ENCODE measurements at places on chromosomes 7 and 10.

GRCh38 chr7:18191341-18191740 is 163.7 kb upstream of the PRPS1L1 start:
- no peak for DNase-seq

- no peak for DNase-seq
Observed at GRCh38 chr7:74398426-74398825, 55.3 kb upstream of the GTF2IRD1 start.

GRCh38 chr7:16562456-16563220 is 36.0 kb downstream of the LRRC72 start:
- no peak for DNase-seq

DNA sequence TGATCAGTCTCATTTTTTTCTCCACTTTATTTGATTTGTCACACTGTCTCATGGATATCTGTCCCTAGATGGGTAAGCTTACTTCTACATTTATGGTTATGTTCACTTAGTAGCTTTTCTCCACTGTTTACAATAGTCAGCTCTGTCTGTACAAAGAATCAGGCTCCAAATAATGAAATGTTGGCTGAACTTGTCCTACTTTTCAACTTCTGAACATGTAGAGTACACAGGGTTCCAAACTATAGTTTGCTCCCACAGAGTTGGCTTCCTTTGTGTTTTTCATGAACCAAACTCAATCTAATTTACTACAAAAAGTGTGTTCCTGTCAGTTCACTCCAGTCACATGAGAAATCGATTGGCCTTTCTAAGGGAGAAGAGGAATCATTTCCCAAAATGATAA is 175.0 kb downstream of the CCDC71L start:
- DNase-seq: no peak

- DNase-seq: no peak
Observed at GRCh38 chr10:31426401-31426800, 107.4 kb downstream of the ZEB1 start.

DNA sequence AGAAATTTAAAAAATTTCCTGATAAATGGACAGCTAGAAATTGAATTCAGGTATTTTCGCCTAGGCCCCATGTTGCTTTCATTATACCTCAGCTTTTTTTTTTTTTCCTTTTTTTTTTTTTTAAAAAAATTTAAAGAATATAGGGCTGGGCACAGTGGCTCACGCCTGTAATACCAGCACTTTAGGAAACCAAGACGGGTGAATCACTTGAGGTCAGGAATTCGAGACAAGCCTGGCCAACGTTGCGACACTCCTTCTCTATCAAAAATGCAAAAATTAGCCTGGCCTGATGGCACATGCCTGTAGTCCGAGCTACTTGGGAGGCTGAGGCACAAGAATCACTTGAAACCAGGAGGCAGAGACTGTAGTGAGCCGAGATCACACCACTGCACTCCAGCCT is 334.0 kb downstream of the SORCS1 start:
- DNase-seq: no peak

DNA sequence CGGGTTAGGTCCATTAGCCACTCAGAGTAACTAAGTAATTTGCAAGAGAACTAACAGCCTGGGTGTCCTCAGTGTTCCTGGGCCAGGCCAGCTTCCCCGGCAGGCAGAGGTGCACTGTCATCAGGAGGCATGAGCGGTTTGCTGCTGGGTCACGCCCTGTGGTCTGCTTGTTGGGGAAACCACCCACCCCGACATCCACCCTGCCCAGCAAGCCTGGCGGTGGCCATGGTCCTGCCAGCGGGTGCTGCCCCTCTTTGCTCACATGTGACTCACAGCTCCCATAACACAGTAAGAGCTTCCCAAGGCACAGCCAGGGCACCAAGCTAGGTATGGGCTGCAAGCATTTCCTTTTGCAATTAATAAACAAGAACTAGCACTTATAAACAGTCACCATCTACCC is 75.9 kb downstream of the RGS10 start:
- no peak for DNase-seq

- no peak for DNase-seq
Observed at GRCh38 chr7:41816111-41816510, 113.2 kb upstream of the INHBA start.

GRCh38 chr10:122703483-122704448 is 4.1 kb upstream of the C10orf120 start:
- peak; percentile 26 for DNase-seq

- no peak for DNase-seq
Observed at GRCh38 chr7:93972029-93972725, 32.0 kb downstream of the BET1 start.

- no peak for DNase-seq
Observed at GRCh38 chr7:132575419-132575981, 770 bp downstream of the PLXNA4 start.

DNA sequence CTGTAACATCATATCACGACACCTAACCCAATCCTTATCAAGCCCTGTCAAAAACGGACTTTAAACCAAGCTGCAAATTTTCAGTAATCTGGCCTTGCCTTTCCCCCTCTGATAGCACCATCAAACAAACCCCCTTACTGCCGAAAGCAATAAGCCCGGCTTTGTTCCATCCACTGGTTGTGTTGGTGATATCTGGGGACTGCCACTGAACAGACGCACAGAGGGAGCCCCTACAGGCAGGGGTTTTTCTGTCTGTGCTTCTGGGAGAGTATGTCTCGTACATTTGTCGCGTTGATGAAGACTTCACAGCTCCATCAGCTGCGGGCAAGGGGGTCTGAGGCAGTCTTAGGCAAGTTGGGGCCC is 550 bp upstream of the PLAU start:
- DNase-seq: no peak

DNA sequence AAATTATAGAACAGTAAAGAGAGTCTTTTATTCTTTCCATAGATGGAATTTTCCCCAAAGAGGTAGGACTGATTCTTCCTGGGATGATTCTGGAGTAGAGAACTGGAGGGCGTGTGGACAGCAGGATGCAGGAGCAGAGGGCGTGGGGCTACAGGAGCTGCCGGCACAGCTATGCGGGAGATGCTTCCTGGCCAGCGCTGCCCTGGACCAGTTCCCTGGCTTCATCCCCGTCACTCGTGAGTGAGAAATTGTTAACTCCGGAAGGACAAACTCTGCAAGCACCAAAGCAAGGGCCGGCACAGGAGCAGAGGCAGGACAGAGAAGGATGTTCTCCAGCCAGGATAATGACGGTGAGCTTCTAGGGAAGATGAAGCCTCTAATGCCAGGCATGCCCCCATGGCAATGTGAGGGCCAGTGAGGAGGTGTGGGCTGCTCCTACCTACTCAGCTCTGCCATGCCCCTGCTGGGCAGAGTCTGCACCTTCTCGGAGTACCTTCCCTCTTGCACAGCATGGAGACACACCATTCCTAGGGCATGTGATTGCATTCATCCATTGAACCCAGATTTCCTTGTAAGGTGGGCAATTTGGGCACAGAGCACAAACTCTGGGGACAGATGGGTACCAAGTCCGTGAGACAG is 760.9 kb upstream of the IGFBP3 start:
- DNase-seq: no peak

- DNase-seq: no peak
Observed at GRCh38 chr10:77710081-77710551, 72.5 kb upstream of the KCNMA1 start.

DNA sequence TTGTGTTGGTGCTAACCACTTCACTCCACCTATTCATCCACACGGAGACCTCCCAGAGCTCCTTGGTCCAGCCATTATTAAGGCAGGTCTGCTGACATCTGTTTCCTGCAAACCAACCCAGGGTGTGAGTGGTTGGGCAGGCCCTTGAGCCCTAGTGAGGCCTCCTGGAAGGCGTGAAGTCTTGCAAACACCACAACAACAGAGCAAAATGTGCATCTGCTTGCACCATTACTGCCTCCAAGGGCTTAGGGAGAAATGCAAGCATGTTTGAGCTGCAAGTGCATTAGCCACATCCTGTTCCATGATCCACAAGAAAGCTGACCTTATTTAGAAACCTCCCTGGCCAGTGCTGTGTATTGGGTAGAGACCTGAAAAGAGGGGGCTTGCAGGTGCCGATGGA is 325.5 kb downstream of the GRID1 start:
- DNase-seq: no peak

DNA sequence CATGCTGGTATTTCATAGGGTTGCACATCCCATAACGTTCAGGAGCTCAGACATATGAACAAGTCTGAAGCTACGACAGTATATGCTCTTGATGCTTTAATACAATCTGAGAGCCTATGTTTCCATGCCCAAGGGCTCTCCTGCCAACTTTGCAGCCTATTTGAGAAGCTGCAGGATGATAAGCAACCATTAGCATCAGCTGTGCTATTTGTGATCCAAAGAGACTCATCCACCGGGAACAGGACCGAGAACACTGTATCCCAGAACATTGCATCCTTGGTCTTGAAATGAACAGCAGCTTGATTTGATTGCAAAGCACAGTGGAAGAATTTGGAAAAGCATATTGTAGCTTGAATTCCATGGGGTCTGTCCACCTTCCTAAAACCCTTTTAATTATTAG is 156.2 kb upstream of the PTER start:
- no peak for DNase-seq

DNA sequence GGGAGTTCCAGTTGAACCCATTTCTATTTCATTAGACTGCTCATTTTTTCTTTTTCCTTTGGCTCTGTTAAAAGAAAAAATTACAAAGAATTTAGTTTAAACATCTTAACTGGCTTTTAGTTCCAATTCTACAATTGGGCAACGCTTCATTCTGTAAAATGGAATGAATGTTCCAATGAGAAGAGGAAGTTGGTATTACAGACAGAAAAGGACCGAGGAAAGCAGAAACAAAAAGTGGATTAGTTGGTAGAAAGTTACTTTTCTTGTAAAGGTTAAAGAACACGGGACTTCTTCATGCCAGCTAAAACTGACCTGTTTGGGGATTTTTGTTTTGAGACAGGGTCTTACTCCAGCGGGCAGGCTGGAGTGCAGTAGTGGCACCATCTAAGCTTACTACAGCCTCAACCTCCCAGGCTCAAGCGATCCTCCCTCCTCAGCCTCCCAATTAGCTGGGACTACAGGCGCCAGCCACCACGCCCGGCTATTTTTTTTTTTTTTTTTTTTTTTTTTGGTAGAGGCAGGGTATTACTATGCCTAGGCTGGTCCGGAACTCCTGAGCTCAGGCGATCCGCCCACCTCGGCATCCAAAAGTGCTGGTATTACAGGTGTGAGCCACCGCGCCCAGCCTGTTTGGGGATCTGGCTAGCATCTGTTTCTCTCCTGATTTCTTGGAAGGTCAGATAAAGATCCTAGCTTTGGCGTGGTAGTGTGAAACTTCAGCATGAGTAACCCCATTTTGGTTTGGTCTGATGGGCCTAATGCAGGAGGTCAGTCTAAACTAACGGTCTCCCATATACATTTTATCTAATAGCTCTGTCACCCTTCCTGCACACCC is 1.3 kb upstream of the VDAC2 start:
- DNase-seq: no peak

GRCh38 chr10:60975716-60976115 is 31.7 kb upstream of the RHOBTB1 start:
- DNase-seq: no peak

DNA sequence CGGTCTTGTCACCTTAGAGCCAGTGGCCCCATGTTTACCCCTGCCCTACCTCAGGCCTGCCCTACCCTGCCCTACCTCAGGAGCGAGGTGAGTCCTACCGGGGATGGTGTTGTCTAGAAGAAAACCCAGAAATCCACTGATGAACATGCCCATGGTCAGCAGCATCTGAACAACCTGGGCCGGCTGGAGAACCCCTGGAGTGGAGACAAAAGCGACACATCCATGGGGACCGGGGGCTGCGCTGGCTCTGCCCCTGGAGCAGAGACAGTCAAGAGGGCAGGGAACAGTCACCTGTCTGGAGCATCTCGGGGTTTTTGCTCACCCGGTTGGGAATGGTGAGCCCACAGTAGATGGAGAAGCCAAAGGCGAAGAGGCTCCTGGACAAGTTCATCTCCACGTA is 36.3 kb downstream of the STRA8 start:
- DNase-seq: no peak

- DNase-seq: no peak
Observed at GRCh38 chr7:124497176-124497575, 268.4 kb downstream of the GPR37 start.

DNA sequence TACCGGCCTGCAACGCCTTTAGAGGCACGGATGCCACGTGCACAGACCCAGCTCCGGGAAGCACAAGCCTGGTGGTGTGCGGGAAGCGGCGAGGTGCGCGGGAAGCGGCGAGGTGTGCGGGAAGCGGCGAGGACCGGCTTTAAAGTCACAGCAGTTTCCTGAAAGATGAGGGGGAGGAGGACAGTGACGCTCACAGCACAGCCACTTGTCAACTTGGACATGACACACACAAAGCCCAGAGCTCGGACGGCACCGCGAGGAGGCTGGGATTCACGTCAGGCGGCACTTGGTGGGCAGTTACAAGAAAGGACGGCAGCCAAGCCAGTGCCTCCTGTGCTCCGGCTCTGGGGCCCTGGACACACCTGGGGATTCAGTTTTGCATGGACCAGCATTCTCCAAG is 525.9 kb downstream of the DNAJB6 start:
- DNase-seq: no peak

DNA sequence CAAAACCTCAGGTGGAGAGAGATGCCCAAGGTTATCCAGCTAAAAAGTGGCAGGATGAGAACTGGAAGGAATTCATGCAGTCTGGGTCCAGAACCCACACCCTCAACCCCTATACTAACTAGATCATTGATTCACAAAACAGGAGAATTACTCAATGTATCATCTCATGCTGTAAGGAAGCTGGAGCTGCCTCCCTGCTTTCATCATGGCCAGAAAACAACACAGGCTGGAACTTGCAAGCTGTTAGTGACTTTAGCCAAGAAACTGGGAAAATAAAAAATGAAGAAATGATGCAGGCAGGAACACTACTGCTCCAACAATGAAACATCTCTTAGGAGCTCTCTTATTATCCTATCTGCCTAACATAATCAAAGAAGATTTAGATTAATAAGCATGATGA is 619.8 kb upstream of the CELF2 start:
- DNase-seq: no peak

- DNase-seq: no peak
Observed at GRCh38 chr7:138729444-138729843, 28.3 kb upstream of the SVOPL start.

GRCh38 chr7:2864999-2865670 is 21.0 kb upstream of the GNA12 start:
- DNase-seq: peak; percentile 62

DNA sequence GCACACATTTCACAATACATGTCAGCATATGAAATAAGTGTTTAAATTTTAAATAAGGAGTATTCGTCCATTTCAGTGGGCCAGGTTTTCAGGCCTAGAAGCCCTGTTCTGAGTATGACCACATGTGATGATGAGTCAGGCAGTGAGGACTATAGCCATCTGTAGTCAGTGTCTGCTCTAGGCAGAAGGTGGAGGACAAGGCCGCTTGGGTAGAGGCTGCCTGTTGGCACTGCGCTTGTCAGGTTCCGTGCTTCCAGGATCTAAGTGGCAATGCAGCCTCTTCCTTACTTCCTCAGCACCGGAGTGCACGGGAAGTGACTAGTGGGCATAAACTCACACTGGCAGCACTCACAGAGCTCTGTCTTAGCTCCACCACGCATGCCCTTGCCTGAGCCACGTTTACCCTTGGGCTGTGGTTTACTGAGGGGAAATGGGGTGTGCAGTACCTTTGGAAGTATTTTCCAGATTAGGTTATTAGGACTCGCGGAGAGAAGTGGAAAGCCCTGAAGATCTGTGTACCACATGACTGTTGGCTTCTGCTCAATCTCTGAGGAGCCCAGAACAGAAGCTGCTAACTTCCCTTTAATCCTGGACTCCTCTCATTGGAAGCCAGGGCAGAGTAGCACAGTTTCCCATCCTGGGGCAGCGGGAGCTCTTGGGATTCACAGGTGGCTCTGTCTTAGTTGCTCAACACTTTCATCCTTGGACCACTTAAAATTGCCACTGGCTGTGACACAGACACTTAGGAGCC is 87.5 kb upstream of the GJD4 start:
- no peak for DNase-seq

GRCh38 chr10:75050149-75050919 is 61.1 kb upstream of the SAMD8 start:
- no peak for DNase-seq
